ENCODE measurements at places on chromosomes 2 and 18.

DNA sequence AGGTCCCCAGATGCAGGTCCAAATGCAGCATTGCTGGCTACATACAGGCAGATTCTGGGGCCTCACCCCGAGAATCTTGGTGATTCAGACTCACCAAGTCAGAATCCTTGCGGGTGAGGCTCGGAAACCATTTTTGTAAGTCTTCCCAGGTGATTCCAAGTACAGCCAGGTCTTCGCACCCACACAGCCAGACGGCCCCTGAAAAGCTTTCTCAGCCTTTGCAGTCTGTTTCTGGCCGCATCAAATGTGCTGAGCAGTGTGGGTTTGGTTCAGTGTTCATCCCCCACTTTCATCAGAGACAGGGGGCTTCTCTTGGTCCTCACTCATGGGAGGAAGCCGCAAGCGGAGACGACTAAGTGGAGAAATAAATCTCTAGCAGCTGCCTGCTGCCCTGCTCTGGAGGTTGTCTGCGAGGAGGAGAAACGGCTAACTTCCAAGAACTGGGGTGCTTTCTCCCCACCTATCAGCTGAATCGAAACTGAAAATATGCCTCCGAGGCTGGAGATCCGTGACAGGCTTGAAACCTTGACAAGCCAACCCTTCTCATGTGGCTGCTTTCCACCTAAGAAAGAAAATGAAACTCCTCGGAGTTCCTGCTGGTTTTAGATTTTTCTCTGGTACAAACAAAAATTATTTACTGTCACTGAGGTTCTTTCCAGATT, 8.9 kb upstream of the TMEM185B start:
- peak; percentile 45 for DNase-seq

DNA sequence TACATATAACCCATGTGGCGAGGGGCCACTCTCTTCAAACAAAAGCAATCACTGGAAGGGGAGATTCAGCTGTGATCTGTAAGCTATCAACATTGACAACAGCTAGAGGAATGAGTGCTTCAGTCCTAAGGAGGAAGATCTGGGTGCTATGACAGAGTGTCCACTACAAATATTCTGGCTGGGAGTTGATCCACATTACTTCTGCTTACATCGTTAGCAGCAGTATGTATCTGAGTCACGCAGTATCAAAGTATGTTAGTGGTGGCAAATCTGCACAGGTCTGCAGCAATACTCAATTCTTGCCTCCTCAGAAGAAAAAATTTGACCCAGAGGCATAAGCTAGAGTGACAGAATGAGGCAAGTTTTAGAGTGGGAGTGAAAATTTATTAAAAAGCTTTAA, 267.0 kb downstream of the PTH2R start:
- no peak for DNase-seq

GRCh38 chr18:40921845-40922629, 1033.0 kb upstream of the PIK3C3 start:
- no peak for DNase-seq

DNA sequence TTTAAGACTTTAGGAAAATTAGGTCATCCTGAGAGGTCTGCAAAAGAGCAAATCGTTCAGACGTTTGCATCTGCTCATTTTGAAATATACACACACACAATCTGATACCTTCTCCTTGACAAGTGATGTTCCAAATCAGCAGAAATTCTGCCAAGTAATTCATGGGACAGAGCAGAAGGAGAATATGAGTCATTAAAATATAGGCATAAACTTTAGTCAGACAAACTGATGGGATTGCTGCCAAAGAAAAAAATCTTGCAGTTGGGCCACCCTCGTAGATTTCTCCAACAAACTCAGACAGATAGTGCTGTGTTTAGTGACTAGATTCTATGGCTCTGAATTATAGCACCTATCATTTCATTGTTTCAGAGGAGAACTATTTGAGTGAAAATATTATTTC, 336.3 kb downstream of the NYAP2 start:
- no peak for DNase-seq

DNA sequence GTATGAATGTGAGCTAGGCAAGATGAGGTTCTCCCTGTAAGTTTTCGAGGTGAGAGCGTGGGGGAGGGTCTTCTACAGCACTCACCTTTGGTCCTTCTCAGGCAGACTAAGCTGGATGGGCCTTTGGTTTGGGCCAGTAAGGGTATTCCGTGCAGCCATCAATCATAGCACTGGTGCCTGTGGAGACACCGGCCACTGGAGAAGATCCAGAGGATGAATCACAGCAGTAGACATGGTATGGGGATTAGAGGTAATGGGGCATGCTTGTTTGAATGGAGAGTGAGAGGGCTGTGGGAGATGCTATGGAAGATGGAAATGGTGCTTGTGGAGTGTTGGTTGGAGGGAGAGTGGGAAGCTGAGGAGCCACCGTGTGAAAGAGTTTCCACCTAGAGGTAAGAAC, 16.1 kb downstream of the MAPRE3 start:
- DNase-seq, result no peak

GRCh38 chr18:27428120-27428519, 243.0 kb upstream of the CHST9 start:
- no peak for DNase-seq

DNA sequence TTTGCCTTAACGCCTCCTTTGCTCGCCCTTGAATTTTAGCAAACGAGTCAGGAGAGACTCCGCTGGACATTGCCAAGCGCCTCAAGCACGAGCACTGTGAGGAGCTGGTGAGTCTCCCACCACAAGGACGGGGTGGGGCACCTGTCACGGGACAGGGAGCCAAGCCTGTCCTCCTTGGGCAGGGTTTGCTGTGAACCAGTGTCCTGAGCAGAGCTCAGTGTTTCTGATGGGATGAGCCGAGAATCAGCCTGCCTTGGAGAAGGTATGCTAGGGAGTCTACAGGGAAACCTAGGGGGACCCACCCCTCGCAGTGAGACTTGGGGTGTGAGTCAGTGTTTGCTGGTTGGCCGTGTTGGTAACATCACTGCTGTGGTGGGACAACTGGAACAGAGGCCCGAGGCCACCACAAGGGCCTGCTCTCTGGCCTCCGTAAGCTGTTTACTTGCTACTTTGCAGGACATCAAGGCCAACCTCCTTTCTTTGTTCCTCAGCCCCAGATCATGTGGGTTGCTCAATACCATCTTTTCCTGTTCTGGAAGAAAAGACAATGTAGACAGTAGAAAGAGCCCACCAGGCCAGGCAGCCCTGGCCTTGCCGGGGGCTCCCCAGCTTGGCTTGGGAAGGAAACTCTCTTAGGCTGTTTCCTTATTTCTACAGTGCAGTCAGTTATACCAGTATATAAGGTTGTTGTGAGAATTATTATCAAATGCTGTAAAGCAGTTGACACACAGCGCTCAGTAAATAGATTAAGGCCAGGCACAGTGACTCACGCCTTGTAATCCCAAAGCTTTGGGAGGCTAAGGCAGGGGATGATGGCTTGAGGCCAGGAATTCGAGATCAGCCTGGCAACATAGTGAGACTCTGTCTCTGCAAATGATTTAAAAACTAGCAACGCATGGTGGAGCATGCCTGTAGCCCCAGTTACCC, 42.4 kb downstream of the ITGB1BP1 start:
- DNase-seq, result peak; percentile 70

DNA sequence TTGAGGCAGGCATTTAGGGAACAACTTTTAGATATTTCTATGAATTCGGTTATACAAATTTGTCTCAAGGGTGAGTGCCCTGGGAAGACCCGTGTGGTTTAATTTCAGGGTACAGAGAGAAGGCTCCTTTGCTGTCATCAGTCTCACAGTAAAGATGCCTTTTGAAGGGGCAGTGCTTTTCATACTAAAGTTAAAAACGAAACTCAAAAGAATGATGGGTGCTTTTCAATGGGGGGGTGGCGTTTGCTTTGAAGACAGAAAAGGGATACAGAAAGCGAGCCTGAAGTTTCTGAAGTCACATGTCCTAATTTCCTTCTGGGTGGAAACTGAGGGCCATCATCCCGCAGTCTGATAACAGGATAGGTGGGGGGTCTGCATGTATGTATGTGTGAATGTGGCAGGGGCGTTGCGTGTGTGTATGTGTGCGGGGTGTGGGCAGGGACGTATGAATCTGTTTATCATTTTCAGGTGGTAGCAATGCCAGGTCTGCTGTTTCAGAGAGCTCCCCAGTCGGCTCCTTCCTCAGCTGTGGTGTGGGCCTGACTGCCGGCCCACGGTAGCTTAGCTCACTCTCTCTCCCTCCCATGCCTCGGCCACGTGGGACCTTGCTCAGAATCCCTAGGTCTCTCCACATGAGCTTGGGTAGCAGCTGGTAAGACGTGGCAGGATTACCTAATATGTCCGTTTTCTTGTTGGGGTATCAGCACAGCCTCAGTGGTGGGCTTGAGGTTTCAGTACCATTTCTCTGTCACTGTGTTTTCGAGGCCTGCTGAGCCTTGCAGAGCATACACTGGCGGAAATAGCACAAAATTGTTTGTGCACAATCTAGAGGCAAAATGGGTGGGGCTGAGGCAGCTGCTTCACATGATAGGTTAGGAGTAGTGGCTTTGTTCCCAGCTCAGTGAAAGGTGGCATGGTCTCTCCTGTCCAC, 32.7 kb downstream of the ARHGAP25 start:
- DNase-seq, result no peak

DNA sequence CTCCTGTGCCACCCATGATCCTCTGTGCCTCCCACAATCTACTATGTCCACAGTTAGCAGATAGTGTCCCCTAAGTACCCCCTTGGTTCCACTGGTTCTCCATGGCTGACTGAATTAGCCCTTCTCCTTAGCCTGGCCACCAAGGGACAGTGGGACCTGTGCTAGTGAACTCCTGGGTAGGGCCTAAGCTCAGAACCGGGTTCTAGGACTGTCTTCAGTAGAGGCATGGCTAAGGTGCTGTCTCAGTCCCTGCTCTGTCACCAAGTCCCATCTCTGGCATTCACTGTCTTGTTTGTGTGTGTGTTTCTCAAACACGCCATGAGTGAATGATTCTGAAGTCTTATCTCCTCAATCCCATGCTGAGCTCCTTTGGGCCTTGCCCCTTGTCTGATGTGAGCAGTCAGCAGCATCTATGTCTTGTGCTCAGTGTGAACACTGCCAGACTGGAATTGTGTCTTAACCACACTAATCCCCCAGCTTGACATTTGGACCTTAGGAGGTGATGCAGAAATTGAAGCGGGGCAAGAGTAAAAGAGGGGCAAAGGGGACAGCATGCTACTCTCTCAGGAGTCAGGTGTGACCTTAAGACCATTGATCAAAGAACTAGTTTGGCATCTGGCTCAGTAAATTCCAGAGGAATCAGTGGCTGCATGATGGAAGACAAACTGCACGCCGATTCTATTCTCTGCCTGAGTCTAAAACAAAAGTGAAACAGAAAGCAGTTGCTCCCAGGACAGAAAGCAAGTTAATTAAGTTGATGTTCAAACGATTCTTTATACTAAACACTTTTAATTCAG, 190.5 kb downstream of the ALPK2 start:
- no peak for DNase-seq

DNA sequence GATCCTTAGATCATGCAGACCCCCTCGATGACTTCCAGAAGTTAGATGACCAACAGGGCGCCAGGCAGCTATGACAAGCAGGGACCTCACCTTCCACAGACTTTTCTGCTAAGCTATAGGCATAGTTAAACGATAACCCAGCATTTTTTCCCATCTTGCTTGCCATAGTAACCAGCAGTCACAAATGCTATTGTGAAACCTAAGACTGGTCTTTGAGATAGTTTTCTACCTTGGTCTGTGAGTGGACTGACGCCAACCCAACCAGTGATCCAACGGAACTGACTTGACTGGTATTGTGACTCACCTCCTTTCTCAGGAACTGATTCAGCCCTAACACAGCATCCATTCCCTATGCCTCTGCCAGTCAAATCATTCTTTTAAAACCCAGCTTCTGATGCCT, 361.2 kb downstream of the LRRTM4 start:
- no peak for DNase-seq

- DNase-seq, result peak; percentile 65
Observed at GRCh38 chr2:152594022-152594766, 123.1 kb downstream of the PRPF40A start.

DNA sequence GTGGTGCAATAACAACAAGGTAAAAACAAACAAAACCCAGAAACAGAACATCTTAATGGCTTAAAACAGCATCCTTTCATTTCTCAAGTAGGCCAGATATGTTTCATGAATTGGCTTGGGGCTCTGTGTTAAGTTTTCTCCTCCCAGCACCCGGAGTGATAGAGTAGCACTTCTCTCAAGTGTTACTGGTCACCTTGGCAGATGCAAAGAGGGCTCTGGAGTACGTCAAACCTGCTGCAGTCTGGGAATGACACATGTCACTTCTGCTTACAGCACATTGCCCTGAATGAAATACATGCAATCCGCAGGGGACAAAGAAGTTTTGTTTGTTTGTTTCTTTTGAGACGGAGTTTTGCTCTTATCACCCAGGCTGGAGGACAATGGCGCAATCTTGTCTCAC, 639.3 kb downstream of the CNTNAP5 start:
- no peak for DNase-seq

DNA sequence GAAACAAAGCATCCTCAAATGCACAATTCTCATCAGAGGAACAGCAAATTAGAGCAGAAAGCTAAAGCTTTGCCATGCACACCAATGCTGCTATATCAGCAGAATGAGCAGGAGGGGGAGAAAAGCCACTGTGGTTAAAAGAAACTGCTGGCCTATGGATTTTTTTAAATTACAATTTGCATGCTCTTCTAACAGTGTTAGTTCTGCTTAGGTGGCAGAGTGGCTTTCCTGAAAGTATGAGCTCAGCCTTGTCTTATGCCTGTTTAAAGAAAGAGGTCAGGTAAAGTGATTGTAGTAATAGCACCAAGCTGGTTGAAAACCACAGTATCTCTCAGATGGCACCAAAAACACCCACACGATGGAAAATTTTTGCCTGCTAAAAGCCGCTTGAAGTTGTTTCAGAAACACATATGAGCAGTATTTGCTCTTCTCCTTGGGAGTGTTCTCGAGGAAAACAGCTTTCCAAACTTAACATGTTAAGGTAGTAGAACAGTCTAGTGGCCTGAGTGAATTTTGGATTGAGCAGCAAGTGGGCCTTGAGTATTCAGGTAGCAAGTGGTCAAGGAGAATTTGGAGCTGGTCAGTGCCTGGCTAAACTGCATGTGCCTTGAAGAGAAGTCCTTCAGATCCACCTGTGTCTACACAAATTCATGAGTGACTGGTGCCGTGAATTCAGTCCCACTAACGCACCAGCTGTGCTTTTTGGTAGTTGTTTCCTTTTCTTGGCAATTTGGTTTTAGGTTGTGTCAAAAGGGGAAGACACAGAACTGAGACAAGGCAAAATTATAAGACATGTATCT, 19.6 kb upstream of the NDUFV2 start:
- no peak for DNase-seq

Data from left colon (tissue), 2 donors.